ENCODE measurements at places on chromosomes 16 and 17.

DNA sequence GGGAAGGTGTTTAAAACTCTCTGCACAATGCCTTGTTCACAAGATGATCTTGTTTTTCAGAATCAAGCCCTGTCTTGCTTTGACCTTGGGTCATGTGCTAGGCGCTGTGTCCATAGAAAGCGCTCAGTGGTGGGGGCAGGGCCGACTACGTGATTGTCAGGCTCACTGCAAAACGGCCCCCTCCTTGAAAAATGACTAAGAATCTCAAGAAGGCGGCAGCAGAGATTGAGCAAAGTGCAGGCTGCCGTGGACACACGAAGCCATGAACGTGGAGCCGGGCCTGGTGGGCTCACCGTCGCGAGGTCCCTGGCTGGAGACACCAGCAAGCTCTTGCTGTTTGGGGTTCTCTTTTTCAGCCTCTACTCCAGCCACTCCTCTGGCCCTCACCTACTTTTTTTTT lies 10.2 kb downstream of the ATP2C2 start:
- no peak for DNase-seq

DNA sequence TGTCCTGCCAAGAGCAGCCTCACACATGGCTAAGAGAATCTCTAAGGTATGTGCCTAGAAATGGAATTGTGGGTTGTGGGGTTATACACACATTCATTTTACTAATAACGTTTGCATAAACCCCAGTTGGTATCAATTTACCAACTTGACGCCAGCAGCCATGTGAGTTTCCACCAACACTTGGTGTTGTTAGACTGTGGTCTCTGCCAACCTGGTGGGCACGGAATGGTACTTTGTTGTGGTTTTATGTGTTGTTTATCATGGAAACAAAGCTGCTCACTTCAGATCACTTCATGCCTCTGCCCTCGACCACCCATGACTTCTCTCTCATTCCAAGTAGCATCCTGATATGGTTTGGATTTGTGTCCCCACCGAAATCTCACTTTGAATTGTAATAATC lies 152.0 kb upstream of the CDC42EP4 start:
- DNase-seq = no peak

DNA sequence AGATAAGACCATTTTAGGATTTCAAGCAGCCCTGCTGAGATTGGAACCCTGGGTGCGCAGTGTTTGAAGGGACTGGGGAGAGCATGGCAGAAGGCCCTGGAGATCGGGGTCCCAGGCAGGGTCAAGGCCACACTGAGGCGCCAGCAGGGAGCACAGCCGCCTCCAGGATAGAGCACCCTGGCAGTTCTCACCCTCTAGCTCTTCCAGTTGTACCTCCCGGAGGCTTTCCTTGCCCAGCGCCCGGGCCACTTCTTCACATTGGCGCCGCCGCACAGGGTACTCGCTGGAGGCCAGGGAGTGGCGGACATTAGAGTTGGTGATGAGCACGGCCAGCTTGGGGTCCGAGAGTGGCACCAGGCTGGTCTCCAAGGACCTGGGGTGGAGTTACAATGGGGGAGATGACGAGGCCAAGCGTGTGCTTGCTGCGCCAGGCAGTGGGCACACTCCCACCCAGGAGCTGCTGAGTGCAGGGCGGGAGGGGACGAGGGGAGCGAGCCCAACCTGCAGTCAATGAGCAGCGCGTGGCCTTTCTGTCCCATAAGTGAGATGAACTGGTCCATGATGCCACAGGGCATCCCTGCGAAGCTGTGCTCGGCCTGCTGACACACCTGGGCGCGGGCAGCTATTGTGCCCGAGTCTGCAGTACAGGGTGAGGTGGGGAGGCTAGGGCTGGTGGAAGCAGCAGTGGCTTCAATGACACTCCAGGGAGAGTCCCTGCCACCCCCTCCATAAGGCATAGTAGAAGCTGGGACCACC lies 2.3 kb downstream of the GALK1 start:
- DNase-seq = no peak

- DNase-seq = no peak
Observed at GRCh38 chr16:22327446-22327775, 30.2 kb downstream of the POLR3E start.

GRCh38 chr16:65312795-65313194 lies 190.9 kb upstream of the CDH11 start:
- no peak for DNase-seq

- no peak for DNase-seq
Observed at GRCh38 chr17:40295488-40296436, 8.1 kb downstream of the CDC6 start.

DNA sequence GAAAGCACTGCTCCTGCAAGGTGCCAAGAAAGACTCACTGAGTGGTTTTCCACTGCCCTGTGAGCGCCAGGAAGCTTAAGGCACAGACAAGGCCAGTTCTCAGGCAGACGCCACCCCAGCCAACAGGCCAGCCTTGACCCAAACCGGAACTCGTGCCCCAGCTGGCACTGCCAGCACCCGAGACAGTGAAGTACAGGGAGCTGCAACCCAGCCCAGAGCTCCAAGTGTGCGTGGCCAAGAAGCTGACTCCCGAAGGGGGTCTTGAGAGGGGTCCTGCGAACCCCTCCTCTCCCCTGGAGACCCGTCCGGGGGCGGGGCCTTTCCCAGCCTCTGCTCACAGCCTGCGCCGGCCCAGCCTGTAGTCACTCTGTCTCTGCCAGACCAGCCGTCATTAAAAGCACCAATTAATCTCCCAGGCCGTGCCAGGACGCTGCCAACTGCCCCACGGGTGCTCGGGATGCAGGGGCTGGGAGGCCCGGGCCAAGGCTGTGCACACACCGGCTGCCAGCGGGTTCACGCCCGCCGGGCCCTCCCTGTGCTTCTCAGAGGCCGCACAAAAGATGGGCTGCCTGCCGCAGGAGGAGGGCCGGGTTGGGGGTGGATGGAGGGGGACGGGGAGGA lies 4.4 kb upstream of the SOX8 start:
- no peak for DNase-seq

GRCh38 chr17:28573521-28573920 lies 2.2 kb upstream of the PIGS start:
- DNase-seq = no peak
